ENCODE measurements at places on chromosomes 16 and 17.

- DNase-seq, result no peak
These were observed 61.9 kb upstream of the CRYM start for GRCh38 chr16:21339941-21340340.

DNA sequence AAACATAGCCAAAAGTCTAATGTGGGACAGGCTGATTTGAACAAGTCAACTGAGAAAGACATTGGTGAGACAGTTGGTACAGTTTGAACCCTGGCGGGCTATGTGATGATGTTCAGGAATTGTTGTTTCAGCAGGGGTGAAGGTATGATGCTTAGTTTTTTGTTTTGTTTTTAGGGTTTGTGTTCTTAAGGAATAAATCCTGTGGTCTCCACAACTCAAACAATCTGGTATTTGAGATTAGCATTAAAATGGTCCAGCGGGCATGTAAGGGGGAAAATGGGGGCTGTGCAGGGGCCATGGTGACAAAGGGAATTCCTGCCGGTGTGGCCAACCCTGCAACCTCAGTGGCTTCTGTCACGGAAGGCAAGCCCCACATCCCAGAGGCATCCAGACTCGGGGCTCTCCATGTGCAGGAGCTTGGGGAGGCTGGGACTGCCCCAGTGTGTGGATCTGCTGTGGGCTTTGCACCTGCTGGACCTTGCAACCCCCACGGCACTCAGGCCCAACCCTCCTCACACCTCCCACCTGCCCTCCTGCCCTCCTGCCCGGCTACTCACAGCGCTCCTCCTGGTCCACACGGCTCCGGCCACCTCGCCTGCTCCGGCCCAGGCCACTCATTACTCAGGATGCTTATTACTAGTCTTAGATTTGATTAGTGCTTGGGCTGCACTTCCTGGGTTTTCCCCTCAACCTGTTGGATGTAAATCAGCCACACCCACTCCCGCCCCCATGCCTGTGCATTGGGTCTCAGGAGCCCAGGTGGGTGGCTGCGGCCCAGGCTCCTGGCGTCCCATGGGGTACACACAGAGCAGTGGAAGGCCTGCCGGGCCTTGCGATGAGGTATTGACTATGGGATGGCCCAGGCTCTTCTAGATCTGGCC, at the start of gene TNFRSF13B:
Gene TNFRSF13B, minus strand, starts transcription at position 661 of the 881 bp plus-strand sequence. Its CDS starts 43 bp downstream, at position 618.
- no peak for DNase-seq

DNA sequence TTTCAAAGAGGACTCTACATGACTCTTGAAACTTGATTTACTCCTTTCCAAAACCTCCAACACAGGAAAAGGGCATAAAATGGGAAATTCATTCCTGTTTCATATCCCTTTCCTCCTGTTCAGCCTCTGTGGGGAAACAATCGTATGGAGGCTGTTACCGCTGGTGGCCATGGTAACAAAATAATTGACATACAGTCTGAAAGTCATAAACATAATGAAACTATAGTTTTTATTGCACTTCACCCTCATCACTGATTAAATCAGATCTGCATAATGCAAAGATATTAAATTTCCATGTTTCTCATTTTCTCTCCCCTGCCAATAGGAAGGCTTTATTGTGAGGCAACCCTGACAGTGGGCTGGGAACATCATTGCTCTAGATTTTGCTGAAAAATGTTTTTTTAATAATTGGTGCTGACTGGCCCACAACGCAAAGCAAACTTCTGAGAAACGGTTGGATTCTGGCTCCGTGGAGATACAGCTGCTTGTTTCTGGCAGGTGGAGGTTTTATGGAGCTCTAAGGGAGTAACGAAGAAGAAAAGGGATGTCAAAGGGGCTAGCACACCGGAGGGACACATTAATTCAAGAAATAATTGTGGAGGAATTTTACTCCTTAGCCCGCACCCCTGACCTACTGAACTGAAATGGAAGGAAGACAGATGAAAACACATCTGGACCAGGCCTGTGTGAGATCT, 154.2 kb upstream of the SHISA6 start:
- no peak for DNase-seq

DNA sequence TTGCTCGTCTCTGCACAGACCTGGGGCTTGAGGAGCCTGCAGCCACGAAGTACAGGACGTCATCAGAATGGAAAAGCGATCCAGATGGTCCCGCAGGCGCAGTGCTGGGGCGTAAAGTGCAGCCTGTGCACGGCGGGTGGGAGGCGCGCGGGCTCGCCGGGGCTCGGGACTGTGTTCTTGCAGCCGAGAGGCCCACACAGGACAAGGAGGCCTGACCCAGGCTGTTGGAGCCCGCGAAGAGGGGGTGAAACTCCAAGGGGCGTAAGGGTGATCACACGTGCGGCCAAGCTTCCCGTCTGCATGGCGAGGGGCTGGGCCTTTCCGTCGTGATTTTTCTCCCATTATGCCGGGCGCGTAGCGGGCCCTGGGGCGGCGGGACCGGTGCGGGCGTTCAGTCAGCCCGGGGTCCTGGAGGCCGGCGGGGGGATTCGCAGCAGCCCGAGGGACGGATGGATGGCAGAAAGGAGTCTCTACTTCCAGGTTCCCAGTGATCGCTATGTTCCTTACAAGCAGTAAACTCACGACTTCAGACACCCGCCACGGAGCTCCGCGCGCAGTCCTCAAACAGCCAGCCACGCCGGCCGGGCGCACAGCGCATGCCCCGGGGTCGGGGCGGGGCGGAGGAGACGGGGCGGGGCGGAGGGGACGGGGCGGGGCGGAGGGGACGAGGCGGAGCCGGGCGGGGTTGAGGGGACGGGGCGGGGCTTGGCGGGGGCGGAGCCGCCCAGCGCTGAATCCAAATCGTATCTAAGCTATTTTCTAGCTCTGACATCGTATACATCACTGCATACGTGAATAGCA, 141.0 kb upstream of the KCNJ18 start:
- DNase-seq, result peak; percentile 78

Measured in stimulated activated naive CD8-positive, alpha-beta T cell treated with anti-CD3 and anti-CD28 coated beads, Interleukin-15, amount 100 ng/mL, for 72 hours (primary cell).